Hematopoietic multipotent progenitor cell (in vitro differentiated cells): ENCODE measurements at places on chromosomes 4 and X.

DNA sequence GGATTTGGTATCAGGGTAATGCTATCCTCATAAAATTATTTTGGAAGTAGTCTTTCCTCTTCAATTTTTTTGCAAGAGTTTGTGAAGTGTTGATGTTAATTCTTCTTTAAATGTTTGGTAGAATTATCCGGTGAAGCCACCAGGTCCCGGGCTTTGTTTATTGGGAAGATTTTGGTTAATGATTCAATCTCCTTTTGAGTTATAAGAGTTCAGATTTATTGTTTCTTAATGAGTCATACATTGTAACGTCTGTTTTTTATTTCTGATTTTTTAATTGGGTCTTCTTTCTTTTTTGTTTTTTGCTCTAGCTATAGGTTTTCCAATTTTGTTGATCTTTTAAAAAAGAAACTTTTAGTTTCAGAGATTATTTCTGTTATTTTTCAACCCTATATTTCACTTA lies 412.3 kb downstream of the PDGFC start:
- DNase-seq = no peak

GRCh38 chrX:12891915-12892506 lies 14.4 kb upstream of the TLR8 start:
- no peak for DNase-seq

DNA sequence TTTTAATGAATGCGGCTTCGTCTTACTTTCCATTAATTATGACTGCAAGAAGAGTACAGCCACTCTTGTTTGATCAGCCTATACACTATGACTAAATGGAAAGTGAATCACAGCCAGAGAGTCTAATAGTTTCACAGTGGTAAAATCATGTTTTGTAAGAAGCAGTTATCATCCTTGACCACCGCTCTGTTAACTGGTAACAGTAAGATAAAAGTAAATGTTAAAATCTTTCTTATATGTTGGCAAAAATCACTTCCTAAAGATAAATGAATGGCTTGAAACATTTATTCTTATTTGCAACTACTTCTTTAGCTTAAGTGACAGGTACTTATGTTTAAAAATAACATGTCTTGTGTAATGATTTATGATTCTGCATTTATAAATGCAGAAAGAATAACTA lies 13.2 kb downstream of the GALNT7 start:
- no peak for DNase-seq

- DNase-seq = no peak
Observed at GRCh38 chr4:14915018-14915417, 87.3 kb upstream of the CPEB2 start.

DNA sequence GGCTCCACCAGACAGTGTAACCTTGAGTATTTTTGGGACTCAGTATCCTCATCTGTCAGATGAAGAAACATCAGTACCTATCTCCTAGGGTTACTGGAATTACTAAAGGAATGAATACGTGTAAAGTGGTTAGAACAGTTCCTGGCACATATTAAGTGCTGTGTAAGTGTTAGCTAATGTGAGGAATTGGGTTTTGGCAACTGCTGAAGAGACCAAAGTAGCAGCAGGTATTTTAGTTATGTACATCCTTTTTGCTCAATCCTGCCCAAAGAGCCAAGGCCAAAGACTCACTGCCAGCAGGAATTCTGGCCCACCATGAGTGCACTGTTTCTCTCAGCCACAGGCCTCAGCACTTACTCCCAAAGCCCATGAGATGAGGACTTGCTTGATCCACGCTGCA lies 16.7 kb upstream of the MCF2 start:
- DNase-seq = no peak

GRCh38 chrX:53184836-53185235 lies 40.2 kb downstream of the KDM5C start:
- DNase-seq = no peak

DNA sequence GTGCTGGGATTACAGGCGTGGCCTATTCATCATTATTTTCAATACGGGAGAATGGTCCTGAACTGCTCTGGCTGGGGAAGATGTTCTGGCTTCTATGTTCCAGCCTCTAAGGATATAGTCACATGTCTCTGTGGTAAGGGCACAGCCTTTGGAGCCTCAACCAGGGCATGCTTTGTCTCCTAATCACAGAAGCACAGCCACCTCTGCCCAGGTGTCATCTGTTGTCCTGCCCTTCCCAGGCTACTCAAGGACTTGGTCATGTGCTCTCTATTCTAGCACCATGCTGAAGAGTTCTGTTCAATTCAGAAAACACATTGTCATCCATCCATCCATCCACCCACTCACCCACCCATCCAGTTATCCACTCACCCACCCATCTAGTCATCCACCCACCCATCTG lies 29.5 kb downstream of the ASMTL start:
- no peak for DNase-seq
